ENCODE measurements at places on chromosomes 11 and 22.
A peak's percentile ranks its signal among the peaks of the same experiment; 100 is the strongest.

DNA sequence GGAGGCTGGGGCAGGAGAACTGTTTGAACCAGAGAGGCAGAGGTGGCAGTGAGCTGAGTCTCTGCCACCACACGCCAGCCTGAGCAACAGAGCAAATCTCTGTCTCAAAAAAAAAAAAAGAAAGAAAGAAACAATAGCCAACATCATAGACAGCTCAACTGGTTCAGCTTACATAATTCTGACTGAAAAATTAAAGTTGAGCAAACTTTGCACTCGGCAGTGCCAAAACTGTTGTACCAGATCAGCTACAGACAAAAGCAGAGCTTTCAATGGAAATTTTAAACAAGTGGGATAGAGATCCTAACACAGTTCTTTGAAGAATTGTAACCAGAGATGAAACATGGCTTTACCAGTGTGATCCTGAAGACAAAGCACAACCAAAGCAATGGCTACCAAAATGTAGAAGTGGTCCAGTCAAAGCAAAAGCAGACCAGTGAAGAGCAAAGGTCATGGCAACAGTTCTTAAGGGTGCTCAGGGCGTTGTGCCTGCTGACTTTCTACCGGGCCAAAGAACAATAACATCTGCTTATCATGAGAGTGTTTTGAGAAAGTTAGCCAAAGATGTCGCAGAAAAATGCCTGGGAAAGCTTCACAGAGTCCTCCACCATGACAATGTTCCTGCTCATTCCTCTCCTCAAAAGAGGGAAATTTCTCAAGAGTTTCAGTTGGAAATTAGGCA is 59.3 kb downstream of the TTC28 start:
- no peak for DNase-seq

DNA sequence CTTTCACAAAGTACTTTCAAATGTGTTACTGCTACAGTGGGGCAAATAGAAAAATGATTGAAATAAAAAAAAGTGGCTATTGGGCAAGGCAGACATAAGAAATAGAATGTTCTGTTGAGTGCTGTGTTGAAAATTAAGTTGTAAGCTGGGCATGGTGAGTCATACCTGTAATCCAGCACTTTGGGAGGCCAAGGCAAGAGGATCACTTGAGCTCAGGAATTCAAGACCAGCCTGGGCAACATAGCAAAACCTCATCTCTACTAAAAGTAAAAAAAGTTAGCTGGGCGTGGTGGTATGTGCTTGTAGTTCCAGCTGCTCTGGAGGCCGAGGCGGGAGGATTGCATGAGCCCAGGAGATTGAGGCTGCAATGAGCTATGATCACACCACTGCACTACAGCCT is 26.9 kb upstream of the LDHA start:
- DNase-seq = peak; percentile 44

- DNase-seq = no peak
Observed at GRCh38 chr11:80814813-80815212, 1374.0 kb upstream of the TENM4 start.

- no peak for DNase-seq
Observed at GRCh38 chr11:134734141-134734845, 322.3 kb upstream of the B3GAT1 start.

DNA sequence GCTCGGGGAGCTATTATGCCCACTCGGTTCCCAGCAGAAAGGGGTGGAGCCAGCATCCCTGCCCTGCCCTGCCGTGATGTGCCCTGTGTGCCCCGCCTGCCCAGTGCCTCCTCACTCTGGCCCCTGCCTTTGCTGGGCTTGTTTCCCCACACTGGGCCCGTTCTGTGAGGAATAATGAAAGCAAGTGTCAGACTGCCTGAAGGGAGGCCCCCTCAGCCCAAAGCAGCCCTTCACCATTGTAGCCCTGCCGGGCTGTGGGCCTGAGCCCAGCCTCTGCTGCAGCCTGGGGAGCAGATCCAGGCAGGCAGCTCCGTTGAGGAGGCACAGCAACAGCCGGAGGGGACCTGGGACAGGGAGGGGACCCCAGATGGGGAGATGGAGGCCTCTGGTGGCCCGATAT is 20.2 kb upstream of the NEFH start:
- no peak for DNase-seq

- DNase-seq = peak; percentile 91
Observed at GRCh38 chr11:68677432-68677831, 6.9 kb upstream of the GAL start.

DNA sequence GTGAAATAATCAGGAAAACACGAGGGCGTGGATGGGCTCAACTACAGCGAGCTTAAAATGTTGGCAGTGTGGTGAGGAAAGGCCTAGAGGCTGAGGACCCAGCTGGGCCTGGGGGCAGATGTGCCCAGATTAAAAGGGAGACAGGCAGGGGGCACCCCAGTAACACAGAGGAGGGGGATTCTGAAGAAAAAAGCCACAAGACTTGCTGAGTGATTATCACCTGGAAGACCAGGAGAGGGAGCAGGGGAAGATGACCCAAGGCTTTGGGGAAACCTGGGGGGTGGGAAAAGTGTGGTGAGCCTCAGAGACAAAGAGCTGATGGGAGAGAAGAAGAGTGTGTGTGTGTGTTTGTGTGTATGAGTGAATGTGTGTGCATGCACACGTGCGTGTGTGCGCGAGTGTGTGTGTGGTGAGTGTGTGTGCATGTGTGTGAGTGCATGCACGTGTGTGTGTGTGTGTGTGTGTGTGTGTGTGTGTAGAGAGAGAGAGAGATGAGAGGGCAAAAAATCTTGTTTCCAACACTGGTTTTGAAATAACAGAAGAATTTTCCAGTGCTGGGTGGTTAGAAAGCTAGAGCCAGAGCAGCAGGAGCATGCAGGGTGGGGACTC is 500.5 kb downstream of the BUD13 start:
- no peak for DNase-seq

GRCh38 chr11:28966951-28967350 is 858.8 kb downstream of the METTL15 start:
- DNase-seq = peak; percentile 31

- DNase-seq = peak; percentile 26
Observed at GRCh38 chr11:33461369-33462125, 204.4 kb downstream of the HIPK3 start.

DNA sequence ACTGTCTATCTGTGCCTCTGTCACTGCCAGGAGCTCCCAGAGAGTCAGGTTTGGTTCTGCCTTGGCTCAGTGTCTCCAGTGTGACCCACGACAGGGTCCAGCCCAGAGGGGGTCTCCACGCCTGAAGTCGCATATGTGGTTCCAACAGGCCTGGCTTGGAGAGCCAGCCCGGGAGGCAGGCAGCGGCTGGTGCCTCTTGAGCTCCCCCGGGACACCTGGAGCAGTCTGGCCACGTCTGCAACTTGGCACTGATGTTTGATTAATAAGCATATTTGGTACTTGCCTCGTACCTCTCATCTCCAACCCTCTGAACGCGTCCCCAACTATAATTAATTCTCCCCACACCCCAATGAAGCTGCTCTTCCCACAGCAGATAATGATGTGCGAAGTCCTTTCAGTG is 31.7 kb upstream of the SHISAL1 start:
- no peak for DNase-seq

DNA sequence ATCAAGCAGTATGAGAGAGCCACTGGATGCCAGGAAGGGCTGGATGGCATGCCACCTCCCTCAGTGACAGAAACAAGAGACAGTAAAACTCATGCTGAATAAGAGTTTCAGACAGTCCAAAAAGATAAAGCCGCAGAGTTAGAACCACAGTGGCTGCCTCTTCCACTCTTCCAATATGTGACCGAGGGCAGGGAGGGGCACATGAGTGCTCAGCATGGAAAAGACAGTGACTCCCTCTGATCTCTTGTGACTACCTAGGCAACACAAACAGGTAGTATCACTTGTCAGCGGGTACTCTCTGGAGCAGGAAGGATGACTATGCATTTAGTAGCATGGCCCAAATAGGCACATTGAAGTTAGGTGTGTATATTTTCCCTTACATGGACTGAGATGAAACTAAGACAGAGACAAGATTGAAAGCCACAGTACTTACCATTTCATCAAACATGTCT is 295.4 kb downstream of the CADM1 start:
- no peak for DNase-seq

- DNase-seq = peak; percentile 50
Observed at GRCh38 chr11:33747979-33748378, 11.8 kb upstream of the CD59 start.

- DNase-seq = no peak
Observed at GRCh38 chr11:109865548-109866186, 227.5 kb upstream of the ZC3H12C start.

- DNase-seq = no peak
Observed at GRCh38 chr11:20003351-20003750, 156.9 kb downstream of the DBX1 start.

DNA sequence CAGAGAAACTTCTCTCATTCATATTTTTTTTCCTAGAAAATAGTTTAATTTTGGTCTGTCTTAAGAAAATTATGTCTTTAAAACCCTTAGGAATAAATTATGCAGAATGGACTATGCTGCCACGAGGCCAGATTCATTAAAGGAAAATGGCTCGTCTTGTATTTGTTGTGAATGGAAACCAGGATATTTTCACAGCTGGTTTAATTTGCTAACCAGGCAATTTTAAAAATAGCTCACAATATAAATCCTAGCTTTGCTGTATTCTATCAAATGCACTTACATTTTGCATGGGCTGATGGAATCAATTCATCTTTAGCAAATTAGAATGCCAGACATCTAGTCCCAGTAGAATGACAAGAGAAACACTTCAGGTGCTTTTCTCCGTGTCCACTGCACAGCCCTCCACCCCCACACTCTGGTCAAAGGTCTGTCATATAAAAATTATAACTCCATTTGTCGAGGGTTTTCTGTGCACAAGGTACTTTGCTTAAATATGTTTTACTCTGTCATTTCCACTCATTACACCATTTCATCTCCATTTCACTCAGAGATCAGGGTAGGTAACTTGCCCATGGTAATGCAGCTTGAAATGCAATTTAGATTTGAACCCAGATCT is 20.3 kb upstream of the TNRC6B start:
- no peak for DNase-seq
